ENCODE measurements at places on chromosomes 6 and 20.

GRCh38 chr6:45590226-45590625 lies 212.5 kb upstream of the SUPT3H start:
- no peak for DNase-seq

- DNase-seq = no peak
These were observed 34.2 kb downstream of the LRFN2 start for GRCh38 chr6:40552941-40553340.

GRCh38 chr6:39197521-39197920 lies 31.8 kb downstream of the KCNK5 start:
- DNase-seq = no peak

DNA sequence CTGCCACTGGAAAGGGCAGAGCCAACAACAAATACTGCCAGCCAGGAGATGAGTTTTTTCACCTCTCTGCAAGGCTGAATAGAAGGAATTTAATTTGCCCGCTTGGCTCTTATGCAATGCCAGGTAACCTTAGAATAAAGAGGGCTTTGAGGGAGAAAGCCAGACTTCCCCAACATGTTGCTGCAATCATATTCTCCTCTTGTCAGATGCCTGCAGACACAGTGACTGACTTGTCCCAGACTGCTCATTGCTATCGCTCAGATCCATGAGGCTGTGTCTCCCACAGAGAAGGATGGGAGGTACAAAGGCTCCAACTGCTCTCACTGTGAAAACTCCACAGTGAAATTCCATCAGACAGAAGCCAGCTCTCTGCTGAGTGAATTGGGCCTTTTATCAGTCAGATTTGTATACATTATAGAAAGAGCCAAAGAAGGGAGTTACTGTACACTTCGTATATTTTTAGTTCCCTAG lies 517.0 kb upstream of the ID4 start:
- peak; percentile 24 for DNase-seq

GRCh38 chr20:16069389-16070010 lies 503.7 kb downstream of the KIF16B start:
- no peak for DNase-seq

DNA sequence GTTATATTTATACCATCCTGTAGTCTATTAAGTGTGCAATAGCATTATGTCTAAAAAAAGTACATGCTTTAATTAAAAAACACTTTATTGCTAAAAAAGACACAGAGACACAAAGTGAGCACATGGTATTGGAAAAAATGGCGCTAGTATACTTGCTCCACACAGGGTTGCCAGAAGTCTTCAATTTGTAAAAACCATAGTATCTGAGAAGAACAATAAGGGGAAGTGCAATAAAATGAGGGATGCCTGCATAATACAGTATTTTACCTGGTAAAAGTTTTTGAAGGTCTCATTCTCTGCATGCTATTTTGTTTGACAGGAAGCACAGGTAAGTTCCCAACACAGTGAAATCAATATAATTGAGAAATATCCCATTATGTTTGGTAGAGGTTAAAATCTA lies 1.6 kb downstream of the NOX3 start:
- no peak for DNase-seq

DNA sequence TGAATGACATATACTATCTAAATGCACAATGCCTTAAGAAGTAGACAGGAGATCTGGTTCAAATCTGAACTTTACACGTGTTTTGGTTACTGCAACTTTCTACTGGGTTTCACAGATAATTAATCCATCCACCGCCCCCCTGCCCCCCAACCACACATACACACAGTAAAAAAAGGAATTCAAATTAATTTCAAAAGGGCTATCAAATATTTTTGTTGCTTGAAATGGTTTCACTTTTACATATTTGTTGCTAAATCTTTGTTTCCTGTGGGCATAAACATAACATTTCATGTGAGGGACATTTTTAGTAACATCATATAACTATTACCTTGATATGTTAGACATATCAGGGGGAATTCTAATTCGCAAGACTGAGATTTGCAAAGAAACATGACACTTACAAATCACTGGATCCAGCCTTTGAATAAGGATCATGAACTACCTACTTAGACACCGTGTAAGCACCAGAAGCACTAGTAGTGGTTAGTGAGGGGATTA lies 7.5 kb downstream of the NEDD9 start:
- DNase-seq = no peak

GRCh38 chr6:36912030-36912454 lies 26.3 kb downstream of the C6orf89 start:
- no peak for DNase-seq

DNA sequence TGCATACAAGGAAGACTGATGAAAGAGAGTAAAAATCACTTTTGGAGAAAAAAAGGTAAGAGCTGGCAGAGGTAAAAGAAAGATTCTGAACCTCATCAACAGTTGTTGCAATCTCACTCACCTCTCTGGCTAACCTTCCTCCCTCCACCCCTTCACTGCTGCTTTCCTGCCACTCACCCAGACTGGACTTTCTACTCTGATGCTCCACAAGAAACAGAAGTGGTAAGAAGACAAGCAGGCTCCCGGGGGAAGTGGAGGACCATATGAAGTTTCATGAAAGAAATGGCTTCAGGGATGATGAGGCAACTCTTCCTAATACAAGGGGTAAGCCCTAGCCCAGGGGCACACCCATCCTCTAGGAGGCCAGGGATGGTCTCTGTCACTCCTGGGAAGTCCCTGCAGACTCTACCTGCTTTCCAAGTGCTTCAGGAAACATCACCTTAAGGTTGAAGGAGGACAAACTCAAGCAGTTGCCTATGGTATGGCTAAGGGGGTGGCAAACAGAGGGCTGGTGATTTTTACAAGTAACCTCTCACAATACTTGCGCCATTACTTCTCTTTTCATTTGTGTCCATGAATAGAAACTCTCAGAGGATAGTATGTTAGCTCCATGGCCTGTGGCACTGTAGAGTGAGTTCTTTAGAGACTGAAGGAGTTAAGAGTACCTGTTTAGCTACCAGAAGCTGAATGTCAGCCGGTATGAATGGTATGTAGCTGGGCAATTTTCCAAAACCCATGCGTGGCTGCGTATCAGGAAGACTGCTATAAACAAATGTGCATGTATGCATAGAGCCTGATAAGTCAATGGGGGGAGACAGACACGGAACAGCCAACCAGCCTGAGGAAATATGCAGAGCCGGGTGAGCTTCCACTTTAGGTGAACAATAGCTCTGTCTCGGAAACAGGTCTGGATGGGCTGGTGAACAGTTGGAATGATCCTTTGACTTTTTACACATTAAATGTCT lies 112.0 kb downstream of the BACH2 start:
- peak; percentile 37 for DNase-seq

DNA sequence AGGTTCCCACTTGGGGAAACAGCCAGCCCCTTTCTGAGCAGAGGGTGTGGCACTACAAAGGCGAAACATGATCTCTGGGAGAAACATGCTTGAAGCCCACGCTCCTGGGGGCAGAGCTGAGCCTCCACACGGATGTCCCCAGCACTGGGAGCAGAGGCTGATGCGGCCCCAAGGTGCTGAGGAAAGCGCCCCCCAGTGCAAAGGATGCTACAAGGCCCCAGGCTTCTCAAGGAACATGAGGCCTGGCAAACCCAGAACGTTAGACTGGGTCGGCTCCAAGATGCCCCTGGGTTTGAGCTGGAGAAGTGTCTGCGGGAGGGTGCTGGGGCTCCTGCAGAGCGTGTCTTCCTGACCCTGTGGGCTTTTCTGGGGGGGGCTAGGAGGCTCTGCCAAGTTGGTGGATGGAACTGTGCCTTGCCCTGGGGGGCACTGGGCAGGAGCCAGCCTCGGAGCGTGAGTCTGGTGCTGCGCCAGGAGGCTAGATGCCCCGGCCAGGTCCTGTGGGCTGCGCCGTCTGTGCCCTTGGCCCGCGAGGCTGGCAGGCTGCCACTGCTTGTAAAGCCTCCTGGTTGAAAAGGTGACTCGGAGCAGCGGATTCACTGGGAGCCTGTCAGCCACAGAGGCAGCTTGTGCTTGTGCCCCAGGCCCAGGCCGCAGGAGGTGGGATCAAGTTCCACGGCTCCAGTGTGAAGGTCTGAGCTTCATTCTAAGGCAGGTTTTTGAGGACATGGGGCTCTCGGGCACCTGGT lies 8.1 kb downstream of the SYNJ2 start:
- DNase-seq = peak; percentile 73

GRCh38 chr6:5063617-5064016 lies 21.5 kb upstream of the PPP1R3G start:
- no peak for DNase-seq

- no peak for DNase-seq
These were observed 79.4 kb upstream of the TRAF3IP2 start for GRCh38 chr6:111685058-111685457.

DNA sequence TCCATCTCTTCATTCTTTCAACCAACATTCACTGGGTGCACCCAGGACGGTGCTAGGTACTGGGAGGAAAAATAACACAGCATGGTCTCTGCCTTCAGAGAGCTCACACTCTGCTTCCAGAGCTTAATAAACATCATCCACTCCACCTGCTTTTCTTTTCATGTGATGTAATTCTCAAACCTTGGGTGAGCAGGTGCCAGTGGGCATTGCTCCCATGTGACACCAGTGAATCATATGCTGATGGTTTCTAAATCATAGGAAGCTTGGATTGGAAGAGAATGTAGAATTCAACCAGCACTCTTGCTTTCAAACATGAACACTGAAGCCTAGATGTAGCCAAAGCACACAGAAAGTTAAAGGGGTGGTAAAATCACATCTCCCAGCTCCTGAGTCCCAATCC lies 189.8 kb downstream of the FOXA2 start:
- DNase-seq = no peak

GRCh38 chr6:3762359-3762758 lies 10.8 kb upstream of the PXDC1 start:
- DNase-seq = no peak

Measured in femur (tissue), 1 donor.